ENCODE measurements at places on chromosomes 1 and 21.

DNA sequence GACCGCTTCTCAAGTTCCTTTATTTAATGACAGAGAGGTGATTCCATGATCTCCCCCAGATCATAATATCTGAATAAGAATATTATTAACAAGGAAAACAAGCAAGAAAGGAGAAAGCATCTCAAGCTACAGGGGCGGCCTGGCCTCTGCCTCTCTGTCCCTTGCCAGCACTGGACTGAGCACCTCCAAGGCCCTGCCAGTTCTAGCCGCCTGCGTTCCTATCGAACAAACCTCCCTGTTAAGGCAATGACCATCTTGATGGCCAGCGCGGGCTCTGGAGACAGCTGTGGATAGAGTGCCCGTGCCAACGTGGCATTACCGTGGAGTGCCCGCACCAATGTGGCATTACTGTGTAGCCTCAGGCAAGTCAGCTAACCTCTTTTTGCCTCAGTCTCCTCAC is 84.8 kb downstream of the NPHP4 start:
- DNase-seq, result no peak

DNA sequence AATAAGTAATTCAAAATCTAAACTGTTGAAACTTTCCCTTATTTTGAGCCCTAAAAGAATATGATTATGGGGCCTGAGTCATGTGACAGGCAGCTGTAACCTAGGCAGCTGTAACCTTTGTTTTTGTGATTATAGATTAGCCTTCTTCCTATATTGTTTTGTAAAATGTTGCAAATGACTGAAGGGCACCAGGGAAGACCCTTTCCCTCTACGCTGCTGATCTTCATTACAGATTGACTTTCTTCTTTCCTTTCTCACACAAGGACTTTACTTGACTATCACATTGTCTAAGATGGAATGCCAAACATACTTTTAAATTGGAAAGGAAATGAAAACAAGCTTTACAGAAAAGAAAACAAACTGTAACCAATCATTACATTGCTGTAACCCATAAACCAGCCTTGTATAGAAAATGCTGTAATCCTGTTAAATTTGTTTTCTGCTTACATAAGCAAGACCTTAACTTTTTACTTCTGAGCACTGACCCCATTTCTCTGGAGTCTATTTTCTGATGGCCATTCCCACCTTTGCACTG is 242.2 kb downstream of the RGS7 start:
- DNase-seq, result no peak

- DNase-seq, result peak; percentile 50
Measured at GRCh38 chr1:235597867-235598553, 51.6 kb downstream of the GNG4 start.

DNA sequence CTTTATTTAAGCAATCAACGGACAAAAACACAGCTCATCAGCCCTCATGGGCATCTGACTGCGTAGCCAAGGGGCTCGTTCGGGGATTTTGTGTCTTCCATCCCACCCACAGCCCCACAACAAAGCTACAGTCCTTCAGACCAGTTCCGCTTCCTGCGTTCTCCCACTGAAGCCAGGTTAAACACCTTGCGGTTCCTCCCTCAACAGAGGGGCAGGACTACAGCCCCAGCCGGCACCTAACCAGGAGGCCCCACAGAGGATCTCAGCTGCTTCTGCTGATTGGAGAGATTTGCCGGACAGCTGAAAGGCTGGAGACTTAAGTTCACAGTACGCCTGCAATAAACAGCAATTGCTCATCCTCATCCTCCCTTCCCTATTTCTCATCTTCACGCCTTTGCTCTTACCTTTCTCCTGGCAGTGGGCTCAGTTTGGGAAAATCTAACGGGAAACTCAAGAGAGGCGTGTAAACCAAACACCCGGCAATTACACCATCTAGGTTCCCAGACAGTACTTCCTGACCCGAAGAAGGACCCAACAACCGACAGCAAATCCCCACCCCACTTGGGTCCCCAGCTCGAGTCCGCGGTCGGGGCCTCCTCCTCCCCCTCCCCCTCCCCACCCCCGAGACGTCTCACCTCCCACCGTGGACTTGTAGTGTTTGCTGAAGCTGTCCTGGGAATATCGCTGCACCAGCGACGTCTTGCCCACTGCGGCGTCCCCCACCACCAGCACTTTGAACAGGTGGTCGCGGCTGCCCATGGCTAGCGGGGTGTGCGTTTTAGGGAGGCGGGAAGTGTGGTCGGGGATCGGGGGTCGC is 876 bp downstream of the RAB29 start:
- no peak for DNase-seq

DNA sequence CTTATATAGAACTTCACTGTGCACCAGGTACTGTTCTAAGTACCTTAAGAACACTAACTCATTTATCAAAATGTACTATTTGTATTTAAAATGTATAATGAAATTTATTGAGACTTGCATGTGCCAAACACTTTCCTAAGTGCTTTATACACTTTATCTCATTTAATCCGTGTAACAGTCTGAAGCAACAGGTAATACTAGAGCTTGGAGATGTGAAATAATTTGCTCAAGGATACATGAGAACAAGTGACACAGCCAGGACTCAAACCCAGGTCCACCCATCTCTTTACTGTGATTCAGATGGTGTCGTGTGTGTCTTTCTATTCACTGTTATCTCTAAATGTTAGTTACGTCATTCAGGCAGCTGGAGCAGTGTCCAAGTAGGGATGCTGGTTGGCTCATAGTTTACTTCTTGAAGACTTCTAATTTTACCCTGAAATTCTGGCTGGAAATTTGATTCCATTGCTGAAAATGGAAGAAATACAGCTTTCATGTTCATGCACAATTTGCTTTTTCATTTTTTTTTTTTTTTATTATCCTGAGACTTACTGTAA is 169.7 kb upstream of the UBE2U start:
- DNase-seq, result peak; percentile 11

DNA sequence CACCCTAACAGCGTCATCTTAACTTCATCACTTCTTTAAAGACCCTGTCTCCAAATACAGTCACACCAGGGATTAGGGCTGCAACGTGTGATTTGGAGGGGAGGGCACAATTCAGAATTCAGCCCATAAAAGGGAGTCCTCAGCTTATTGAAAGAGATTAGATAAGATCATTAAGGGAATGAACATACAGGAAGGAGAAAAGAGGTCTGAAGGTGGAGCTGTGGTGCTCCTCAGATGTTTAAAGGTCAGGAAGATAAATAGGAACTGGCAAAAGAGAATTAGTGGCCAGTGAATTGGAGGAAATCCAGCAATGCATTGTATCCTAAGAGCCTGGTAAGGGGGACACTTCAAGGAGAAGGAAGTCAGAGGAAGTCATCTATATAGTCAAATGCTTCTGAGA is 113.5 kb downstream of the PROX1 start:
- no peak for DNase-seq

- DNase-seq, result no peak
Measured at GRCh38 chr1:233079574-233079973, 129.2 kb downstream of the NTPCR start.

DNA sequence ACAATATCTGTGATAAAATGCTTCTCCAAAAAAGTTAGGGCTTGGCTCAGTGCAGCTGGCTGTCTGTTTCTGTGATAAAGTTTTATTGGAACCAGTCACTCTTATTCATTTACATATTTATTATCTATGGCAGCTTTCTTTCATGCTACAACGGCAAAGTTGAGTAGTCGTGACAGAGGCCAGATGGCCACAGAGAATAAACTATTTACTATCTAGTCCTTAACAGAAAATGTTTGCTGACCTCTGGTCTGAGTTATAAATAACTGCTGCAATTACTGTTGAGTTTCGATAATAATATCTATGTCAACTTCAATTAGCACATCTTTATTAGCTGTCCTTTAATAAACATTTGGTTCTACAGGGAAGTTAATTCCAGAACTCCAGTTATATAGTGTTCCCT is 180.2 kb upstream of the RUNX1 start:
- no peak for DNase-seq

DNA sequence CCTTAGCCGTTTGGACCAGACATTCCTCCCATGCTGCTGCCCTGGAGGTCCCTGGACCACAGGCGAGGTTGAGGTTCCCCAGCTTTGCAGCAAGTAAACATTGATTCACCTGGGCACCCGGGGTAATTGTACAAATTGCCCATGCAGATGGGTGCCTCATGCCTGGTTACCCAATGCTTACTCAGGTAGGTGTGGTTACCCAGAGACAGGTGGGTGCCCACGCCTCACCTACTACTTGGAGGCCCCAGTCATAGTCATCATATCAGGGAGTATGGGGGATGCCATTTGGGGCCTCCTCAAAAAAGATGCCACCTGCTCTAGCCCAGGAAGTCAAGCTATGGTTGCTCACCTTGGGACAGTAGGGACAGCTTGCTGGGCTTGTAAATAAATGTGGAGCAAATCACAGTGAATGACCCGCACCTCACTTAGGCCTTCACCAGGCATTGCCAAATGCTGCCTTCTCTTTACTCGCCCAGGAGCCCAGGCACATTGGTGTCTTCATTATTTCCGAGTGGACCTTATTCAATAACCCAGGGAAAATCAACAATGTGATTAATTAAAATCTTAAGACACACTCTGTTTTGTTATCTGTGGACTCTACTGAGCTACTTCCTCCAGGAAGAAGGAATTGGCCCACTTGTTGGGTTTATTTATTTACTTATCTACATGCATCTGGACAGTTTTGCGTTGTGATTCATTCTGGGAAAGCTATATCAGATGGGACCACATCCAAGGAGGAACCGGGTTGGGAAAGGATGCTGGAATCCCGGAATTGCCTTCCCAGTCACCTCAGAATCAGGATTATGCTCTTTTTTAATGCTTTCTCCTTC is 35.6 kb upstream of the GRHL3 start:
- DNase-seq, result peak; percentile 79

DNA sequence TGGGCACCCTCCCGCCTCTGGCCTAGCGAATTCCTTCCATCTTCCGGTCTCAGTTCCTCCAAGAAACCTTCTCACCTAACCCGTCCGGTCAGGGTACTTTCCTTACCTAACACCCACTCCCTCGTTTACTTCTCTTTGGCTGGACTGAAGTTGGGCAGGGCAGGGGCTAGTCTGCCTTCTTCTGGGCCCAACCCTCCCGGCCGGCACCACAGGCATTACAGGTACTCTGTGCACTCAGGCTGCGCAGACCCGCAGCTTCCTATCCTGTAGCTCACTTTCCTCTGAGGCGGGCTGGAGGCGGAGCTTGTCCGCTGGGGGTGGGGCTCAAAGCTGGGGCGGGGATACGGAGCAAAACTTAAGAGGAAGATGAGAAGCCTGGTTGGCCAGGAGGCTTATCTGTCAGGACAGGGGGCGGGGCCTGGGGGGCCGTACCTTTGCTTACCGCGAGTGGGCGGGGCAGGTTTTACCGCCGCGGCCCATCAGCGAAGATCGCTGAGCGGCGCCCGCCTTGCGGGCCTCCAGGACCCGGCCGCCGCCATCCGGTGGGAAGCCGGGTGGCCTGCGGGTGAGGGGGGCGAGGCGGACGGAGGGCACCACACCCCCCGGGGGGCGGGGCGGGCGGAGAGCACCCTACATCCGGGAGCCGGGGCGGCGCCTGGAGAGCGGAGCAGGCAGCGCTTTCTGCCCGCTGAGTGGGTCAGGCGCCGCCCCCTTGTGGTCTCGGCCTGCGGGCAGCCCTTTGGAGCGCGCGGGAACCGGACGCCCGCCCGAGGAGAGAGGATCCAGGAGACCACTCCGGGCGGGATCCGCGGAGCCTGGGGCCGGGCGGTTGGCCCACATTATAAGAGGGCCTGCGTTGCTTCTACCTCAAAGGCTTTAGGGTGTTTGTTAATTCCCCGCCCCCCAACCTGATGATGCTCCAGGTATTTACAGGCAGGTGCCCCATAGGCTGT is 31.9 kb downstream of the ZNF648 start:
- peak; percentile 90 for DNase-seq

GRCh38 chr1:98706173-98706843 is 44.8 kb downstream of the SNX7 start:
- DNase-seq, result peak; percentile 4

GRCh38 chr1:192448026-192448578 is 127.5 kb upstream of the RGS1 start:
- DNase-seq, result peak; percentile 70
